BJ (cell line): ENCODE measurements at places on chromosomes 5 and 9. TPM values are rescaled to one million over a fixed set of nuclear protein-coding genes. Genes with fewer than 3 reads are reported as not detected.

Gene GDA
- not detected in 2 replicates for polyA plus RNA-seq

Gene IFNA21
- not detected in 2 replicates for polyA plus RNA-seq

Gene CHMP5
- 37.6 and 84.9 TPM in 2 replicates for polyA plus RNA-seq

Gene FYB1
- polyA plus RNA-seq = 0.06 and 0.09 TPM in 2 replicates

Gene ADCY2
- polyA plus RNA-seq = not detected in 2 replicates

Gene FRMPD1
- not detected in 2 replicates for polyA plus RNA-seq

Gene GPR151
- polyA plus RNA-seq = not detected in 2 replicates

Gene CTNND2
- not detected in 2 replicates for polyA plus RNA-seq

Gene SGCD
- polyA plus RNA-seq = 17.0 and 26.7 TPM in 2 replicates

Gene ECSCR
- 0.37 and 0.38 TPM in 2 replicates for polyA plus RNA-seq
